ENCODE measurements at places on chromosomes 1 and 21.

GRCh38 chr1:241485145-241485544 is 34.4 kb downstream of the FH start:
- no peak for DNase-seq

GRCh38 chr1:174217787-174218574 is 58.7 kb downstream of the RABGAP1L start:
- no peak for DNase-seq

DNA sequence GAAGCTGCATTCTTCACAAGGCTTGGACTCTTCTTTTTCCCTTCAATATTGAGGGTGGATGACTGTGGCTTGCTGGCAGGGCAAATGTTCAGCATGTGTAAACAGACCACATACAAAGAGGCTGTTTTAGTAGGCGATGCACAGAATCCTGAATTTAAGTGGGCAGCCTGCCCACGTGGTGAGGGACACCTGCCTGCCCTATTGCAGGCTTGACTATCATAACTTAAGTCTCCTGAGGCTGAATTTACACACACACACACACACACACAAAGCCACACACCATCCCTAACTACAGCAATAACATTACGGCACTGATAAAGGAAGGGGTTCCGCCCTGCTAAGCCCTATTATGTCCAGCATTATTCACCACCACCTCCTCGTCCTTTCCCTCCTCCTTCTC is 15.9 kb downstream of the SYT2 start:
- DNase-seq: no peak

GRCh38 chr1:229148743-229149142 is 122.2 kb upstream of the RAB4A start:
- DNase-seq: no peak

GRCh38 chr21:29181799-29182470 is 51.5 kb downstream of the MAP3K7CL start:
- DNase-seq: no peak

DNA sequence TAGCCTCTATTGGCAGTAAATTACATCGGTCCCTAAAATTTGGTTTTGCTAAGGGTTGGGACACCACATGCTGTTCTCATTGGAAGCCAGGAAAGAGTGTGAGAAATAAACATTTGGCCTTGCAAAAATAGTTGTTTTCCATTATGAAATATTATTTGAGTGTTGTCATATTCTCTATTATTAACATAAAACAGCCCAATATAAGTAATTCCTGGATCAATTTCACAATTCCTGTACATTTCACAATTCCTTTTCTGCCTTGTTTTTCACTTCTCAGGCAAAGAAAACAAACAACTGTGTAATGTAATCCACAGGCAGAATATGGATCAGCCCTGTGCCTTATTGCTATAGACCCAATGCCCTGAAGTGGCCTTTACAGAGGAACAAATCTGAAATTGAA is 40.5 kb downstream of the C1orf87 start:
- no peak for DNase-seq

GRCh38 chr1:172252321-172252720 is 168.2 kb upstream of the C1orf105 start:
- no peak for DNase-seq

- DNase-seq: peak; percentile 35
Measured at GRCh38 chr21:32562426-32562825, 22.9 kb downstream of the TCP10L start.

Measured in stimulated activated naive CD8-positive, alpha-beta T cell treated with anti-CD3 and anti-CD28 coated beads, Interleukin-15, Interleukin-2, amounts not matched to agents 100 U/mL and 50 U/mL, for 24 hours (primary cell).